ENCODE measurements at places on chromosomes 13 and 19.
A peak's percentile ranks its signal among the peaks of the same experiment; 100 is the strongest.

DNA sequence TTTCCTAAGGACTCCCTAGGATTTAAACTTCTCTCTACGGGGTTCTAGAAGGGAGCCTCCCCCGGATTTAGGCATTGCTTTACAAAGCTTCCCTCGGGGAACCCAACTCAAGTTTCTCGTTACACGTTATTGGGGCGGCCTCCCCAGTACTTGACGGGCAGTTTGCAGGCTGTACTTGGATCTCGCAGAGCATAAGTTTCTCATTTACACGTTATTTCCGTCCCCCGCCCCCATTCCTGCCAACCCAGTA lies 584 bp downstream of the SMG9 start:
- DNase-seq: no peak

GRCh38 chr19:58364146-58364545 lies 1.6 kb upstream of the ZNF497 start:
- no peak for DNase-seq

DNA sequence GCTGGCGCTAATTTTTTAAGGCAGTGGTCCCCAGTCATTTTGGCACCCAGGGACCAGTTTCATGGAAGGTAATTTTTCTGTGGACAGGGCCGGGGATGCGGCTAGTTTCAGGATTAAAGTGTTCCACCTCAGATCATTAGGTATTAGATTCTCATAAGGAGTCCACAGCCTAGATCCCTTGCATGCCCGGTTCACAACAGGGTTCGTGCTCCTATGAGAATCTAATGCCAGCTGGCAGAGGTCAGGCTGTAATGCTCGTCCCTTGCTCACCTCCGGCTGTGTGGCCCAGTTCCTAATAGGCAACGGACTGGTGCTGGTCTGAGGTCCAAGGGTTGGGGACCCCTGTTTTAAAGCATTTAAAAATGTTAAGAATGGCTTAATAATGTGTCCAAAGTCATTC lies 54.1 kb downstream of the GPC6 start:
- no peak for DNase-seq

DNA sequence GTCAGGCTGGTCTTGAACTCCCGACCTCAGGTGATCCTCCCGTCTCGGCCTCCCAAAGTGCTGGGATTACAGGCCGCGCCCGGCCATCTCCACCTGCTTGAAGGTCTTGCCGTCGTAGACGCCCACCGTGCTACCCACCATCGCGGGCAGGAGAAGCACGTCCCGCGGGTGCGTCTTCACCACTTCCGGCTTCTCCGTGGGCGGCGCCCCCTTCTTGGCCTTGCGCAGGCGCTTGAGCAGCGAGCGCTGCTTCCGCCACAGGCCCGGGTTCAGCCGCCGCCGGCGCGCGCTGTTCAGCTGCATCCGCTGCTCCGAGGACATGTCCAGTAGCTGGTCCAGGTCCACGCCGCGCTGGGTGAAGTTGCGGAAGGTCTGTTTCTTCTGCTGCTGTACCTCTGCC lies 21.6 kb downstream of the EFNA2 start:
- no peak for DNase-seq

- no peak for DNase-seq
Observed at GRCh38 chr13:98108341-98108740, 34.6 kb upstream of the FARP1 start.

- no peak for DNase-seq
Observed at GRCh38 chr19:40799558-40800338, 757 bp downstream of the EGLN2 start.

DNA sequence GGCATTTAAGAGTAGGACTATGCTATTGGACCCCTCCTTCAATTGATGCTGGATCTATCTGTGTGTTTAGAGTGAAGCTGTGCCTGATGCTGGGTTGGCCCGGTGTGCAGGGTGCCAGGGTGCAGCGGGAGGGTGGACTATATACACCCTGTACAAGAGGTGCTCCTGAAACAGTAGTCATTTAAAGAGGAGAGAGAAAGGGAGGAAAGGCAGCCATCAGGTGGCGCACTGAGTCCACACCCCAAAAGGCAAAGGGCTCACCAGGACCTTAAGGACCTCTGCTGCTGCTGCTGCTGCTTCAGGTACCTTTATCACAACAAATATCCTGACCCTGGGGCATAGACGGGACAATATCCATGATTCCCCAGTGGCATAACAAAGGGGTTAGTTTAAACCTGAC lies 39.4 kb downstream of the ZNF136 start:
- DNase-seq: peak; percentile 34

DNA sequence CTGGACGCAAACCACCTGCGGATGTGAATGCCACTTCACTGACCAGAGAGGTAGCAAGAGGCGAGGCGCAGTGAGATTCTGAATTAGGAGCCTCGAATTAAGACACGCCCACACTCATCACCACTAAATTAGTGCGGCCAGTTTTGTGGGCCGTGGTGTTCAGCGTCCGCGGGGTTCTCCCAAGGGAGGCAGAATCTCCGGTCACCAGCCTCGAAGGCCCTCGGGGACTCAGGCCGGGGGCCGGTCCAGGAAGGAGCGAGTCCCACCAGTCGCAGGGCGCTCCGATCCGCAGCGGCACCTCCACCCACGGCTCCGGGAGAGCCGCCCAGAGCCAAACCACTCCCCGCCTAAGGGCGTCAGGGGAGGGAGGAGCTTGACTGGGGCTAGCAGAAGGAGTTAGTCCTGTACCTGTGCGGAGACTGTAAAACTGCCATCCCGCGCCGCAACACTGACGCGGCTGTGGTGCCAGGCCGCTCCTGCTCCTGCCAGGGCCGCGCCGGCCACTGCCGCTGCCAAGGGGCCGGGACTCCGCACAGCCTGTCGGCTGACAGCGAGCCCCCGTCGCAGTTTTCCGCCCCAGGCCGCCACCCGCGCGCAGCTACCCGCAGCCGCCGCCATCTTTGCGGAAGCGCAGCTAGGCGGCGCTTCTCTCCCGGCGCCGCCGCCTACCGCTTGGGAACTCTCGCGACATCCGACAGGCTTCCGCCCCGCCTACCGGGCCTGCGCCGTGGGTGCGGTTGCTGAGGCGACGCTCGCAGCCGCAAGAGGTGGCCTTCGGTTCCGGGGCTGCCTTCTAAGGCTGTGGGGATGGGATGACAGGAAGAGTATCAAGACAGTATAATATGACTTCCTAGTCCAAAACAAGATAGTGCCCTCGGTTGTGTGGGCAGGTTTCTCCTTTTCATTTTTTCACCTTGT lies at the start of gene MICU2:
TSS of gene MICU2 (minus strand) at position 640 of the 918 bp plus-strand sequence. CDS start at position 618, 22 bp downstream.
- DNase-seq: peak; percentile 90

GRCh38 chr19:12723641-12724426 lies at the start of gene TNPO2:
Gene TNPO2, minus strand, starts transcription at chr19:12723932. Its CDS starts 2,955 bp downstream, at chr19:12720977.
- DNase-seq: peak; percentile 48

GRCh38 chr13:35768551-35768950 lies 292.1 kb upstream of the MAB21L1 start:
- no peak for DNase-seq

DNA sequence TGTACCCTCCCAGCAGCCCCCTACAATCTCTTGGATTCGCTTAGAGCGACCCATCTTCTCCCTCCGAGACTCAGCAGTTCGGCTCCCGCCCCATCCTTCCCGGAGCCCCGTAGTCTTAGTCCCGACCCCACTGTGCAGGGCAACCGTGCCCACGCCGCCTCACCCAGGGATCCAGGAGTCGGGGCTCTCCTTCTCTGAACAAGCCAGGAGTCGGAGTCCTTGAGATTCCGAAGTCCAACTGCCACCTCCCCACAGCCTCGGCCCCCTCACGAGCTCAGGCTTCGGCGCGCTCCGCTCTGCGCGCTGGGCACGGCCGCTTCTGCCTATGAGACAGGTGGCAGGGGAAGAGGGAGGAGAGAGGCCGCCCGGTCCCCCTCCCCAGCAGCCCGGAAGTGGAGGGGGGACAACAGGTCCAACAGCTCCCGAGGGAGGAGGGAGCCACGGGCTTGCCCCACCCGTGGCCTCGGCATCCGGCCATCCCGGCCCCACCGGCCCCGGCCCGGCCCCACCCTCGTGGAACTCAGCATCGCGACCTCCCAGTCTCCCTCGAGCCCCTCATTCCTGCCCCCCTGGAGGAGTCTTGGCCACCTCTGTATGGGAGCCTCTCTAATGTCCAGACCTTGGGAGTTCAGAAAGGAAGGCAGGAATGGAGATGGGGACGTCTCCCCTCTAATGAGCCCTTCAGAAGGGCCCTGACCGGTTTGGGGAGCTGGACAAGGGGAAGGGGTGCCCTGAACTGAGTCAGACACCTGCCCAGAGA lies at the start of gene PHLDB3:
TSS of gene PHLDB3 (minus strand) at position 321 of the 760 bp plus-strand sequence. CDS start 628 bp downstream, outside the sequence.
- DNase-seq: peak; percentile 36

GRCh38 chr13:84896128-84896527 lies 903.1 kb downstream of the SLITRK6 start:
- peak; percentile 7 for DNase-seq

GRCh38 chr13:97948041-97948440 lies 5.4 kb upstream of the IPO5 start:
- DNase-seq: no peak

GRCh38 chr13:71460211-71460610 lies 406.8 kb downstream of the DACH1 start:
- no peak for DNase-seq

DNA sequence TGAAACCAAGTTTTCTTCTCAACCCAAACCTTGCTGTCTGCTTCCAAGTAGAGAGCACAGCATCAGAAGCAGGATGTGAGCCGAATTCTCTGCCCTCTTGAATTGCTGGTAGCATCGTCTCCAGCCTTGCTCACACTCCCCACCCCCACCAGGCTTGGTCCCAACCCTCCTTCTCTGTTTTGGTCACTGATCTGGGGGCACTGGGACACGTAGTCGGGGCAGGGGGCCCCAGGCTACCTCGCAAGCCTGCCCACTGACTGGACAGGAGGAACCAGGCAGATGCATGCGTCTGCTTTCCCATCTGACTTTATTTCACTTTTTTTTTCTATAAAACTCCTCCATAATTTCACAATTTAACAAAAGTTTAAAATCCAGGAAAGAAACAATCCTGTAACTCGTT lies 69.7 kb downstream of the MLLT1 start:
- no peak for DNase-seq

DNA sequence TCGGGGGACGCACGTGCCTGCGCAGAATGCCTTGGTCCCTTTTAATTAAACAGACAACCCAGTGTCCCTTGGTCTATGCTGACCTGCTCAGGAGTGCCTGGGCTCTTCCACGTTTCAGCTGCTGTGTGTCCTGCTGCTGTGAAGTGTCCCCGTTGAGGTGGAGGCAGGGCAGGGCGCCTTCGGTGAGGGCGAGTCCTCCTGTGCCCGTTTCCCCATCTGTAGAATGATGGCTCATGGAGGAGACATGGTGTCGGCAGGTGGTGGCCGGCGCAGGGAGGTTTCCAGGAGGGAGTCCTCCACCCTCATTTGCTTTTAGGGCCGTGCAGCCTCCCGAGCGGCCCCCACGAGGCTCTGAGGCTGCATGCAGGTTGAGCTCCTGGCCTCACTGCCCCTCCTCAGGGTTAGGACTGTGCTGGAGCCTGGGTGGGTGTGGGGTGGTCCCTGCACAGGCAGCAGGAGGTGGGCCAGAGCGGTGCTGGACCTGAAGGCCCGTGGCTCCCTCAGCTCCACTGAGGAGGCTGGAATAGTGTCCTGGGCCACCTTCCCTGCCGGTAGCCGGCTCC lies 8.8 kb downstream of the STK11 start:
- DNase-seq: no peak

GRCh38 chr13:34507630-34508029 lies 434.4 kb upstream of the NBEA start:
- DNase-seq: no peak

- DNase-seq: no peak
Observed at GRCh38 chr19:38196245-38196837, 27.7 kb downstream of the DPF1 start.

- no peak for DNase-seq
Observed at GRCh38 chr13:91280801-91281200, 66.7 kb upstream of the MIR17HG start.

- peak; percentile 31 for DNase-seq
Observed at GRCh38 chr19:46967578-46968032, 52.0 kb upstream of the NPAS1 start.

- no peak for DNase-seq
Observed at GRCh38 chr13:61123538-61124289, 291.9 kb downstream of the PCDH20 start.

DNA sequence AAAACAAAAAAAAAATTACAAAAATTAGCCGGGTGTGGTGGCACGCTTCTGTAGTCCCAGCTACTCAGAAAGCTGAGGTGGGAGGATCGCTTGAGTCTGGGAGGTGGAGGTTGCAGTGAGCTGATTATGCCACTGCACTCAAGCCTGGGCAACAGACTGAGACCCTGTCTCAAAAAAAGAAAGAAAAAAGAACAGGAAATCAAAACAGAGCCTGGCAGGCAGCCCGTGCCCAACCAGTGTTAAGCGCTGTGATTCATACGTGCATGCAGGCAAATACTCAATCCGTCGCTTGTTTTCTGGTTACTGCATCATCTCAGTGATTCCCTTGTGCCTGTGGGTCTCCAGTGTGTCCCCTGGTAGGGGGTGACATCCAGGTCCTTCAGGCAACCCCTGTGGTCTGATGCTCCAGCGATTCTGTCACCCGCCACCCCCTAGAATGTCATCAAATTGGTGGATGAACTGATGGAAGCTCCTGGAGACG lies 18.1 kb downstream of the DDX39A start:
- DNase-seq: no peak

- DNase-seq: no peak
Observed at GRCh38 chr13:113968463-113969310, 5.2 kb downstream of the C13orf46 start.

DNA sequence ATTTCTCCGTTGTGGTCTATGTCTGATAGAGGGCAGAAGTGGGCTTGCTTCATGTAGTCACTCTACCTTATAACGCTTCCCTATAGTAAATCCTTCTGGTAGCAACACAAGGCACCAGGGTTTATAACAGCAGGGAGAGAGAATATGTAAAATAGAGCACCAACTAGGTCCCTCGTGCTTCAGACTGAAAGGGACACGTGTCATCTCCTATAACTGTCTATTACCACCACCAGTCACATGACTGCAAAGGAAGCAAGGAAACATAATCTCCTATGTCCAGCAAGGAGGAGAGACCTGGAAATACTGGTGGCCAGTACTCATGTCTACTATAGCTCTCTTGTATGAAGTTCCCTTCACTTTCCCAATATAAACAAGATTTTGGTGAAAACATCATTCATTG lies 79.2 kb downstream of the SLAIN1 start:
- DNase-seq: no peak

GRCh38 chr19:45789035-45789786 lies 3.4 kb downstream of the DMWD start:
- DNase-seq: no peak

GRCh38 chr13:98443329-98443728 lies 133.6 kb downstream of the STK24 start:
- no peak for DNase-seq

GRCh38 chr19:52277471-52277870 lies 8.1 kb downstream of the ZNF766 start:
- DNase-seq: no peak

DNA sequence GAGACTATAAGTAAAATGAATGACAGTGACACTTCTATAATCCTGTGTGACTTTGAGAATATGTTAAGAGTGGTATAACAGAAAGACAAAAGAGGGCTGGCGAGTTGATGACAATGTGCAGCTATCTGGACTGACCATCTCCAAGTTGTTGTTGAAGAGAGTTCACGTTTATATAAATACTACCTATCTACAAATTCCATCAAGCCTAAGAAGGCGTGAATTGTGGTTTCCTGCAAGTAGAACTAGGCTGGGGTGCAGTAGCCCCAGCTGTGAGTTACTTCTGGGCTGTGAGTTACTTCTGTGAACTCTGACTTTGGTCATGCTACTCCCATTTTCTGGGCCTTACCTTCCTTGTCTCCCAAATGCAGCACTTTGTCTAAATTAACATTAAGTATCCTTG lies 561.0 kb downstream of the TBC1D4 start:
- no peak for DNase-seq
